ENCODE measurements at places on chromosomes 6 and 20.

GRCh38 chr20:63122626-63123025 is 93.3 kb downstream of the YTHDF1 start:
- DNase-seq = no peak

GRCh38 chr20:24747010-24747712 is 201.9 kb upstream of the CST7 start:
- no peak for DNase-seq

DNA sequence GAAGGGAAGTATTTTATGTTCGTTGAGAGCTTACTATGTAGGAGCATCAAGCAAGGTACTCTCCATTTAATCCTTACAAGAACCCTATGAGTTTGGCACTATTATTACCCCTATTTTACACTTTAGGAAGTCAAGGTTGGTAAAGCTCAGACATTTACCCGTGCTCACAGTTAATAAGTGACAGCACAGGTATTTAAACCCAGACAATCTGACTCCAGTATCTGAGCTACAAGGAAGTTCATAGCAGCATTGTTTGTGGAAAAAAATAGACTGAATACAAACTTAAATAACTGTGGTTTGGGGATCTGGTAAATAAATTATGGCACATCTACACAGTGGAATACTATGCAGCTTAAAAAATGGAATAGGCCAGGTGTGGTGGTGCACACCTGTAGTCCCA is 21.2 kb upstream of the GMNN start:
- no peak for DNase-seq

DNA sequence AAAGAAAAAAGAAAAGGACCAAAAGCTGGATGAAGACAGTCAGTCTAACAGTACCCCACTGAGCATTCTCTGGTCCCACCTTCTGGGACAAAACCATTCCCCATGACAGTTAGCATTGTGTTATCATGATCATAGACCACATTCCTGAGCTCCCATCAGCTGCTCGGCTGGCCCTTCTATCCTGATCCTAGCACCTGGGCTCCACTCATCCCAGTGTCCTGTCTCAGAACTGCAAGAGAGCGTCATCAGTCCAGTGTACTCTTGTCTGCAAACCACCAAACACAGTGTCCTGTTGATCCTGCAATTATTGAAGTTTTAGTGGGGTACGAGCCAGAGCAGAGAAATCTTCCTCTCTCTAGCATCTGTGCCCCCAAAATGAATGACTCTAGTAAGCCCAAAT is 16.0 kb upstream of the TAAR1 start:
- no peak for DNase-seq
